ENCODE measurements at places on chromosomes 1 and 21. TPM values are rescaled to one million over a fixed set of nuclear protein-coding genes. Genes with fewer than 3 reads are reported as not detected.

DNA sequence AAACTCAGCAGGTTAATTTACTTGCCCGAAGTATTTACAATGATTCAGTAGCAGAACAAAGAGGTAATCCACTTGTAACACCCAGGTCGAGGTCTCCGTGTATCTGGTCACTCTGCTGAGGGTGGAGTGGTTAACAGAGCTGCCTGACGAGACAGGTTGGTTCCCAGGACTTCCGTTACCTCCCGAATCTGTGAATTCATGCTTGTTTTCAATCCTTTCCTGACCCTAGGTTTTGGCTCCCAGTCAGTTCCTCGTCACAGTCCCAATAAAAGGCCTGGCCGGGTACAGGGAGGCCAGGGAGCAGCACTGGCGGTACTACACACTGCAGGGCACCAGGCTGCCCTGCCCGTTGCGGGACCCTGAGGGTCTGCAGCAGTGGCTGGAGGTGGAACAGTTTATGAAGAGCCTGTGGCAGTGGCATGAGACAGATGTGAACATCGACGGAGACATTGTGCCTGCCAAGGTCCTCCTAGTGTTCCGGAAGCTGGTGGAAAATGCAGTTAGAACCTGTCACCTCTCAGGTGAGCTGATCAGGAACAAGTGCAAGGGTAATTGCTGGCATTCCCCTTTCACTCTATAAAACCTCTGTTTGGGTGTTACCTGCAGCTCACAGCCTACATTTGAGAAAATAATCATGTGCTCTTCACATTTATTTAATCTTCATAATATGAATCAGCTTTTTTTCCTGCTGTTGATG lies 12.8 kb downstream of the MAB21L3 start:
- DNase-seq = no peak

GRCh38 chr1:164688791-164689190 lies 129.8 kb downstream of the PBX1 start:
- DNase-seq = no peak

- no peak for DNase-seq
Measured at GRCh38 chr1:115794976-115795639, 26.6 kb upstream of the CASQ2 start.

DNA sequence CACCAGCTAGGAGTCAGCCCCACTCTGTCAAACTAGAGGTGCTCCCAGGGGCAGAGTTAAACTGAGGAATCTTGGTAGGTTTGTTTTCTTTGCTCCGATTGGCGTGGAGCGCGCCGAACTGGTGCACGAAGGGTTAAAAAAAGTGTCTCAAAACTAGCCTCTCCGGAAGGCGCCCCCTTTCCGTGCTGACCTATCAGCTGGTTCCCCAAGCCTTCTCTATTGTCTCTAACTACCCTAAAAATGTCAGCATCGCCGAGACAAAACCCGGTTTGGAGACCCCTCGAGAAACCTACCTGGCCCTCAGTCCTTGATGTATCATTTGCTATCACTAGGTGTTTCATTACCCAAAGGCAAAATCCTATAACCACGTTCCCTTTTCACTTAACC lies 2.2 kb downstream of the TGFB2 start:
- DNase-seq = peak; percentile 56

GRCh38 chr21:25107708-25108107 lies 499.6 kb downstream of the MRPL39 start:
- no peak for DNase-seq

DNA sequence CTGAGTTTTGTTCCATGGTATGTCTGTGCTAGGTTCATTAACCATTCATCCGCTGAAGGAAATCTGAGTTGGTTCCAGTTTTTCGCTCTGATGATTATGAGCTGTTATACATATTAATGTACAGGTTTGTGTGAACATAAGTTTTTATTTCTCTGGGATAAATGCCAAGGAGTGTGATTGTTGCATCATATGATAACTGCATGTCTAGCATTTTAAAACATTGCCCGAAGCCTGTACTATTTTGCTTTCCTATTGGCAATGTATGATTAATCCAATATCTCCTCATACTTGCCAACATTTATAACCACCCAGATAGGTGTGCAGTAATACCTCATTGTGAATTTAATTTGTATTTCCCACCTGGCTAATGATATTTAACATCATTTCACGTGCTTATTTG lies 322.7 kb downstream of the ZNF326 start:
- DNase-seq = no peak

DNA sequence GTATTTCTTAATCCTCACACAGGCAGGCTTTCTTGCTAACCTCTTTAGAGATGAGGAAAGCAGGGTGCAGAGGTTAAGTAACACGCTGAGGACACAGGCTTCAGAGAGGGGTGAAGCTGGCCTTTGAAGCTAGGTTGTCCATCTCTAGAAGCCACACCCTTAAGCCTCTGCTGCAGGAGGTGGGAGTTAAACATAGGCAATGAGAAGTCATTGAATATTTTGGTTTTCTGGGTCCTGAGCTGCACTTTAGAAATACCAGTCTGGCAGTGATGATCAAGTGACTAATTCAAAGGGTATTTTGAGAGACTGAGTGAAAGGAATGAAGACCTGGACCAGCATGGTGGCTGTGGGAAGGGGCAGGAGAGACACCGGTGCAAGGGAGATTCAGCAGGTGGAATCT lies 9.9 kb downstream of the KCNJ15 start:
- DNase-seq = no peak

GRCh38 chr1:32309960-32310359 lies 18.1 kb downstream of the HDAC1 start:
- no peak for DNase-seq

DNA sequence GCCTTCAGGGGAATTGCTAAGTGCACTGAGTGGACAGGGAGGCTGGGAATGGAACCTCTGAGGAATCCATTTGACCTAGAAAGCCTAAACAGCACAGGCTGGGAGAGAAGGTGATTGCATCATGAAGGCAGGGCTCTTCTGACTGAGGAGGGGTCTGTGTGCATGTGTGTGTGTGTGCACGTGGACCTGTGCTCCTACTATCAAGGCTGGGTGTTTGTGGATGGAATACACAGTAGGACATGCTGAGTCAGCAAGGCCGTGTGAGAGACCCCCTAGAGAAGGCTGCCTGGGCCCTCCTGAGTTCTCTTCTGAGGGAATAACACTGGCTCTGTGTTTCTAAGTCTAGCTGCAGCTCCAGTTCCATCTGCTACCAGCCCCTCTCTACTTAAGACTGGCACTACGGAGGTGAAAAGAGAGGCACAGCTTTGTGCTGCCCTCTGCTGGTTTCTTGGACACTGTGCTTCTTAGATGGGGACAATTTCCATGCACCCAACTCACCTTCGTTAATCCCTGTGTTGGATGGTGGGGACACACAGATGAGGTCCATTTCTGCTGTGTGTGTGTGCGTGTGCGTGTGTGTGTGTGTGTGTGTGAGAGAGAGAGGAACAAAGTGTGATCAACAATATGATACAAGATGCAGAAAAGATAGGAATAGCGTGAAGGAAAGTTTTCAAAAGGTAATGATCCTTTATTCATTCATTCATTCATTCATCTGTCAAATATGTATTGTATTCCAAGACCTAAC lies 6.2 kb upstream of the EFCAB14 start:
- peak; percentile 74 for DNase-seq

GRCh38 chr1:225424562-225425200 lies 3.2 kb downstream of the LBR start:
- no peak for DNase-seq

GRCh38 chr1:40155135-40155534 lies 6.1 kb upstream of the RLF start:
- DNase-seq = no peak

DNA sequence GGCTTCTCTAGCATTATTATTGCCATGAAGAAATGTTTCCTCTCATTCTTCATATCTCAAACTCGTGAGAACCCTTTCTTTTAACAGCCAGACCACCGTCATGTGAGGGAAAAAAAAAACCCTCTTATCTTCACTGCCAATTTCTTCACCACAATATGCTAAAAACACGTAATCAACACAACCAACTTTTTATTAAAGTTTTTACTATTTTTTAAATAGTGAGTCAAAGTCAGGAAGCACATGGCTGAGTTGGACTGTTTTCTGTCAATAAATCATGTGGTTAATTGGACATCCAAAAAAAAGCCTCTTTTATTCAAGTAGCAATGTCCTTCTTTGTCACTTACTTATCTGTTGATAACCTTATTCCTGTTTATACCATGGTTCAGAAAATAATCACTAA lies 55.9 kb upstream of the SAMD13 start:
- no peak for DNase-seq

GRCh38 chr1:192053531-192053971 lies 104.7 kb upstream of the RGS18 start:
- no peak for DNase-seq

DNA sequence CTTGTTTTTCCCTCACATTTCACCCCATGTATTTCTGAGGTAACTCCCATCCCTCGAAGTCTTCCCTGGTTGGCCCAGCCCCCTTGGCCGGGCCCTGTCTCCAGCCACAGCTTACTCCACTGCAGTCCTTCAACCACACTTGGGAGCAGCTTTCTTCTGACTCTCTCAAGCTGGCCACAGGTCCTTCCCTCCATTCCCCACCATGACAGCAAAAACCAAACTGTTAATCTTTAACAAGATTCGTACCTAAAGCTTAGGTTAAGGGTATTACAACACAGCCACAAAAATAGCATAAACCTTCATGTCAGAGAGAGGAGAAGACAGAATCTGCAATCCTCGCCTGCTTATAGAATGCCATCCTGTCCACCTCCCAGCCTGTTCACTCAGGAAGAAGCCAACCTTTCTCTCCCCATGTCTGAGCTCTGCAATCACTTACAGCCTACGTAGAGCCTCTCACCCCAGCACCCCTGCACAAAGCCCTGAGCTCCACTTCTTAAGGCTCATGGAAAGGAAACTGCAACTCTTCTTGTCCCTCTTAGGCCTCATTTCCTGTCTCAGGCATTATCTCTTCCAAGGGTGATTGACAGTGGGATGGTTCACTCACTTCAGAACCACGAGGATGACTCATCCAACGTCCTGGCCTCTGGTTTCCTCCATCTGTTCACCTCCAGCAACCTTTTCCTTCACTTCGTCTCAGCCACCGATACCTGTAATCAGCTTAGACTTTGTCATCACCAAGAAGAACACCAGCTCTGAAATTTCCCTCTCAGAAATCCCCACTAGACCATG lies 72.8 kb downstream of the CD2 start:
- DNase-seq = no peak

- DNase-seq = no peak
Measured at GRCh38 chr1:180236698-180237509, 6.8 kb downstream of the LHX4 start.

DNA sequence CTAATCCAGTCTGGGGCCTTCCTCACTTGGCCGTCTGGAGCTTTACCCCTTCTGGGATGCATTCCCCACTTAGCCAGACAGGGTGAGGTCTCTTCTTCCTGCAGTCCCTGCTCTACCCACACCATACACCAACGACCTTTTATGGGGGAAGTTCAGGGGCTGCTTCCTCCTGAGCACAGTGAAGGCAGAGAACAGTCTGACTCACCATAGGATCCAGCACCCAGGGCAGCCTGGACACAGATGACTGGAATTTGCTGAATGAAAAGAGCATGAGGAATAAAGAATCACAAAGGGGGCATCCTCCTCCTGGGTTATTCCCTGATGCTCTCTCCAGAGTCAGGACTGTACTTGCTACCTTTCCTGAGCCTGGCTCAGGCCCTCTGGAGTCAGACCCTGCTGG lies 4.6 kb upstream of the FOXE3 start:
- DNase-seq = no peak

- DNase-seq = no peak
Measured at GRCh38 chr1:236092899-236093298, 28.0 kb upstream of the NID1 start.

GRCh38 chr1:57824535-57824934 lies 400.7 kb upstream of the DAB1 start:
- no peak for DNase-seq

DNA sequence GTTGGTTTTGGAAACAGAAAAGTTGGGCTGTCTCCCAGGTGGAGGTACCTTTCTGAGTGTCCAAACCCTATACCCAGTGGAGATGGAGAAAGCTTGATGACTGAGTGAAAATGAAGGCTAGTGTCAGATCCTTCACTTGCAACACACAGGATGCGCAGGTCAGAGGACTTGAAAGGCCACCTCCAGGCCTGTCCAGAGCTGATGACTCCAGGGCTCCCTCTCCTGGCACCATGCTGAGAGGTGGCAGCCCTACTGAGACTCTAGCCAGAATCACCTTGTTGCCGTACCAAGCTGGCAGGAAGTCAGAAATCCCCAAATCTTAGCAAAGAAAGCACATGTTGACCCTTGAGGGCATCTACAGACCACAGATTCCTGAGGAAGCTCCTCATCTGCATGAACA lies 16.4 kb downstream of the KNCN start:
- DNase-seq = no peak

DNA sequence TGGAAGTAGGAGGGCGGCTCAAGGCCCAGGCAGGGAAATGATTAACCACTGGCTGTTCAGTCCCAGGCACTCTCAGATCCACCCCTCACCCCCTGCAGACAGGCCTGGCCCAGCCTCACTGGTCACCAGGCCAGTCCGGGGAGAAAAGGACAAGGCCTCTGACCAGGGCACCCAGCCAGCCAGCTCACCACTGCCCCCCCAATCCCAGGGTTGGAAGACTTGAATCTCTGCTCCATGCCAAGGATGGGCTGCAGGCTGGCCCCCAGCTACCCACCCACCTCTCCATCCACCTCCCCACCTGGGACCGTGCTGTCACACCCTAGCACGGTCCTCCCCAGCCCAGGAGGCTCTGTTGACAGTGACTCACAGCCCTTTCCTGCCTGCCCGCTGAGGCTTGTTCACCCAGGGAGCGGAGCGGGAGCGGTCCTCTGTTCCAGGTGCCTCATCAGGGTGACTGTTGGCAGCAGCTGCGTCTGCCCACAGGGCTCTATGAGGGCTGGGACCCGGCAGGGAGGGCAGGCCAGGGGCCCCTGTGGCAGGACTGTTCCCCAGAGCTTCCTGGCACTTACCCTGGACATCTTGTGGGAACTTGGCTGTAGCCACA lies 2.2 kb downstream of the LAD1 start:
- DNase-seq = no peak

- no peak for DNase-seq
Measured at GRCh38 chr1:86573763-86574484, 27.0 kb downstream of the CLCA4 start.

GRCh38 chr21:44837537-44837936 lies 19.7 kb upstream of the SUMO3 start:
- no peak for DNase-seq

DNA sequence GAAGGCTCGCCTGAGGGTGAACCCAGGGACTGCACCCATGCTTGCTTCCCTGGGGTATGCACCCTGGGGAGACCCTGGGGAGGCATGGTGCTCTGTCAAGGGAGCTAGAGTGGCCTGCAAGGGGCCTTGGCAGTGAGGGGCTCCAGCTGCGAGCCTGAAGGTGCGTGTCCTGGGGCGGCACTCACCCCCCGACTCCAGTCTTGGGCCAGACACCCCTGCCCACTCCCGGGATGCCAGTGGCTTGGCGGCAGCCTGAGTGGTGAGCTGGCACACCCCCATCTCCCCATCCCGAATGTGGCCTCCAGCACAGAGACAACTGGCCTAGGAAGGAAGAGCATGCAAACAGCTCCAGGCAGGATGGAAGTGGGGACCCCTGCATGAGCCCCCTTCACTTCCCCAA lies 2.6 kb downstream of the SUMO3 start:
- no peak for DNase-seq

The LCE1B gene
- not detected for total RNA-seq

The UBL4B gene
- not detected for total RNA-seq

The DIRAS3 gene
- total RNA-seq = not detected

The S100A4 gene
- total RNA-seq = 9.0 TPM

The RAB7B gene
- total RNA-seq = 0.83 TPM

The C1orf167 gene
- total RNA-seq = not detected

The RGS13 gene
- not detected for total RNA-seq

The CNIH3 gene
- 4.2 TPM for total RNA-seq

The PIGR gene
- not detected for total RNA-seq

The GPR37L1 gene
- 0.11 TPM for total RNA-seq

The CD58 gene
- 4.3 TPM for total RNA-seq
